ENCODE measurements at places on chromosomes 13 and 19. TPM values are rescaled to one million over a fixed set of nuclear protein-coding genes. Genes with fewer than 3 reads are reported as not detected.

Gene TYK2
- 82.5 TPM for total RNA-seq

Gene CHST8
- total RNA-seq = not detected

Gene FAAP24
- 1.1 TPM for total RNA-seq

Gene ATP4A
- not detected for total RNA-seq

Gene PEX11G
- 1.8 TPM for total RNA-seq

Gene TNFSF13B
- 8.2 TPM for total RNA-seq

Gene VSTM2B
- total RNA-seq = not detected

Gene SIGLEC8
- total RNA-seq = not detected

Data from smooth muscle cell of the pulmonary artery (primary cell).